ENCODE measurements at places on chromosomes 4 and X.

DNA sequence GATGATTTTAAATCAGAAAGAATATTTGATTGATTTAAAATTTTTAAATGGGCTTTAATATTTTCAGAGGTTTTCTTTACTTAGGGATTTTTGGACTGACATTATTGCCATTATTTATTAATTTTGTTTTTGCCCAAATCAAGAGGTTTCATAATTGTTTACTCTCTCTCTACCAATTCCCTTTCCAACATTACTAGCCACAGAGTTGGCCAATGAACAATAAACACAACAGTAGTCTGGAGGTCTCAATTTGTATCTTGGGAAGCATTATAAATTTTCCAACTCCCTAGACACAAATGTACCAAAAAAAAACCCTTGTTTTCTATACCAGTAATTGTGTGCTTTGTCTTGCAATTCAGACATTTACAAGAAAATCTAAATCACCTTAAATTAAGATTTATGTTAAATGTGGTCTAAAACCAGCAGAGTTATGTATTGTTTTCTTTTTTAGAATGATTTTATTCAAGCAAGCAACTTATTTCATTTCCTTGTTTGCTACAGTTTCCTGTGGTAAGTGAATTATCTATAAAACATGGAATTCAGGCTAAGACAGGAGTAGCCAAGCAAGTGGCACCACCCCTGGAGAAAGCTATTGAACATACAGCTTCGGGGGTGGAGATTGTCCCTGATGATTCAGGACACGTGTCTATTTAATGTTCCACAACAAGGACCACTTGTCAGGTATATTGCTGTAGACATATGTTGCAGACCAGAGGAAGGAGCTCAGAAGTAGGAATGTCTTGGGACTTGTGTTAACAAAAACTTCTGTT is 622 bp downstream of the KLKB1 start:
- DNase-seq: no peak

GRCh38 chr4:158208963-158209640 is 1.2 kb upstream of the TMEM144 start:
- DNase-seq: no peak

GRCh38 chr4:102584091-102584490 is 82.9 kb downstream of the NFKB1 start:
- DNase-seq: no peak

DNA sequence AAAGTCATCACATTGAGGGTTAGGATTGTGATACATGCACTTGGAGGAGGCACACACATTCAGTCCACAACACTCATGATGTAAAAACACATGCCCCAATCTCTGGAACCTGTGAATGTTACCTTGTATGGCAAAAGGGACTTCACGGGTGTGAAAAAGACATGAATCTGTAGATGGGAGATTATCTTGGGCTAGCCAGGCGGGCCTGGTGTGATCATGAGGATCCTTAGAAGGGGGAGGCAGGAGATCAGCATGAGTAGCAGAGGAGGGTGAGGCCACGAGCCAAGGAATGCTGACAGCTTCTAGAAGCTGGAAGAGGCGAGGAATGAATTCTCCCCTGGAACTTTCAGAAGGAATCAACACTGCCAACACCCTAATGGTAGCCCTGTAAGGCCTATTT is 77.5 kb upstream of the ENPP6 start:
- DNase-seq: no peak

- no peak for DNase-seq
Measured at GRCh38 chr4:74890341-74890740, 42.6 kb upstream of the PARM1 start.

- DNase-seq: no peak
Measured at GRCh38 chr4:107804956-107805355, 19.8 kb upstream of the SGMS2 start.

GRCh38 chr4:146256328-146256727 is 42.0 kb downstream of the REELD1 start:
- DNase-seq: no peak

- no peak for DNase-seq
Measured at GRCh38 chr4:115515772-115516171, 402.4 kb upstream of the NDST4 start.

DNA sequence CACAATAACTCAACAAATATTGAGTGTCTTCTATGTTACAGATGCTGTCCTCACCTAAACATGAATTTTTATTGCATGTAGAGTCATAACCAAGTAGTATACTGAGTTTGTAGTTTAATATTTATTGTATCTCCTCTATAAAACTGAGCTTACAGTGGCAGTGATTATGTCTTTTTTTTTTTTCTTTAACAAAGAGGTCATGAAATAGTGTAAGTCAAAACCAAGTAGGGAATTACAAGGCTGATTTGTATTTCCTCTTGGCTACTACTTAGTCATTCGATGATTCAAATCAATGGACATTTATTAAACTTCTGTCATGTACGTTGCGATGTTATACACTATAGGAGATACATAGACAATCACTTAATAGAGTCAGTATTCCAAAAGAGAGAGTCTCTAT is 48.4 kb downstream of the IL15 start:
- DNase-seq: no peak

DNA sequence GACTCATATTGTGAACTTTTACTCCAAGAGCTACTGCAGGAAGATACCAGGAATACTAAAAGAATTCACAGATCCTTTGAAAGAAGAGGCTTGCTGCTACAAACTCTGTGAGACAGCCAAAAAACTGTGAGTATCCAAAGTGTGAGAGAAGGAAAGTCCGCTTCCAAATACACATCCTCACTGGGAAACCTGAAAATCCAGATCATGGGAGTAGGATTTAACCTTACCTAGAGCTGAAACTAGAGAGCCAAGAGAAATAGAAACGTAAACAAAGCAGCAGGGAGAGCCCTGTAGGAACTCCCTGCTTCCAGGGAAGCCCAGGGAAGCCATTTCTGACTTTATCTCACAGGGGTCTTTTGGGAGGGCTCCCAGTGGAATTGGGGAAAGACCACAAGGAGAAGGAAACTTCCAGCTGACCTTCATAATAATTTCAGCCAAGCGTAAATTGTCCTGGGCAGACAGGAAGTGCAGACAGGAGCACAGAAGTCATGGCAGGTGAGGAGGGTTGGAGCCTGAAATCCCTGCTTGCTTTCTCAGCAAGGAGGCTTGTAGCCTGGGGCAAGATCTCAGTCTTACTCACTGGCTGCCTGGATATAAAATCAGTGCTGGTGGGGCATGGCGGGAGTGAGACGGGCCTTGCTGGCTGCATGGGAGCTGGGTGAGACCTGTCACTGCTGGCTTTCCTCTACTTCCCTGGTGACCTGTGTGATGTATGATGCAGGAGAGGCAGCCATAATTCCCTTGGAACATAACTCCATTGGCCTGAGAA is 26.2 kb upstream of the NFKB1 start:
- DNase-seq: no peak
